CD4-positive, alpha-beta memory T cell (primary cell): ENCODE measurements at places on chromosomes 11 and 22.

DNA sequence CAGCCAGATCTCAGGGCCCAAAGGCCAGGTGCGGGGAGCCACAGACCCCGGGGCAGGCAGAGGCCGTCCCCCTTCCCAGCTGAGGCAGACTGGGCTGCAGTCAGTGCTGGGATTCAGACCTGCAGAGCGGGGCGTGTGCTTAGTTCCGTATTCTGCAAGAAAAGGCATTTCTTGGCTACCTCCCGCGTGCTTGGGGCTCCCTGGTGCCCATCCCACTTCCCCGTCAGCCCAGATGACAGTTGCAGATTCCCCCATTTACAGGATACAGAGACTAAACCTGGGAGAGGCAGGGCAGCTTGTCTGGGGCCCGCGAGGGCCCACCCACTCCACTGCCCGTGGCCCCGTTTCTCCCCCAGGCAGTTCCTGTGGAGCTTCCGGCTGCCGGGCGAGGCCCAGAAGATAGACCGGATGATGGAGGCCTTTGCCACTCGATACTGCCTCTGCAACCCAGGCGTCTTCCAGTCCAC lies 18.3 kb downstream of the CYTH4 start:
- peak; percentile 43 for DNase-seq

- no peak for DNase-seq
Measured at GRCh38 chr11:85717429-85717828, 31.4 kb upstream of the CCDC89 start.

- DNase-seq, result no peak
Measured at GRCh38 chr11:65003282-65003681, 6.5 kb upstream of the BATF2 start.

- DNase-seq, result no peak
Measured at GRCh38 chr22:27581236-27581635, 220.3 kb downstream of the MN1 start.

GRCh38 chr11:100294748-100295147 lies 392.3 kb upstream of the ARHGAP42 start:
- no peak for DNase-seq

DNA sequence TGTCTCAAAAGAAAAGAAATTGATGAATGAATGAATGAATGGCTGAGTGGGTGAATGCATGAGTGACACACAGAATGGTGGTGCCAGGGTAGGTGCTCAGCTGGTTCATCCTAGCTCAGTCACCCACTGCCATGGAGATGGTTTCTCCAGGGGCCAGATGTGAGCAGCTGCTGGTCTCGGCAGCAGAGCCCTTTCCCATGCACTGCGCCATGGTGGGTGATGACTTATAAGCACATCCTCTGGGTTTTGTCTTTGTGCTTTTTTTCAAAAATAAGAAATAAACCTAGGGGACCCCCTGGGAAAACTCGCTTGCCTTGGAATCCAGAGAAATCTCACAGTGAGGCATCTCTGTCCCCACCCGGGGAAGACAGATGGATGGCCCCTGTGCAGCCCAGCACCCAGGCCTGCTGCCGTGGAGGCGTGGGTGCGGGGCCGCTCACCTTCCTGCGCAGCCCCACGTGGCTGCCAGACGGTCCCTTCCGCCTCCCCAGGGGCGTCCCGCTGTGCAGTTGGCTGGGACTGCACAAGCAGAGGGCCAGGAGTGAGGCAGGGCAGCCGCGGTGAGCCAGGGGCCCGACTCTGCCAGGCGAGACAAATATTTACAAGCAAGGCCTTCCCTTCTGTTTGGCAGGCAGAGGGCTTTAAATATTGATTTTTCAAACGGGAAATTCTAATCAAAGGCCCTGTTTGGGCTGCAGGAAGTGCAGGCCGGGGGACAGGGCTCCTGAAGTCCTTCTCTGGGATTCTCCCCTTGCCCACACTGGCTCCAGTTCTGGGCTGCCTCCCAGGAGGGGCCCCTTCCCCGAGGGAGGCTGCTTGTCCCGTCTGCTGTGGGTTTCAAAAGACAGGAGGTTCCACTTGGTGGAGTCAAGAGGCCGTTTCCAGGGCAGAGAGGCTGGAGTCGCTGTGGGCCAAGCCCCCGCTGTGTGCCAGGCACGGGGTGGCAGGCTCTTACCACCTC lies 24.3 kb downstream of the MPPED1 start:
- DNase-seq, result no peak

DNA sequence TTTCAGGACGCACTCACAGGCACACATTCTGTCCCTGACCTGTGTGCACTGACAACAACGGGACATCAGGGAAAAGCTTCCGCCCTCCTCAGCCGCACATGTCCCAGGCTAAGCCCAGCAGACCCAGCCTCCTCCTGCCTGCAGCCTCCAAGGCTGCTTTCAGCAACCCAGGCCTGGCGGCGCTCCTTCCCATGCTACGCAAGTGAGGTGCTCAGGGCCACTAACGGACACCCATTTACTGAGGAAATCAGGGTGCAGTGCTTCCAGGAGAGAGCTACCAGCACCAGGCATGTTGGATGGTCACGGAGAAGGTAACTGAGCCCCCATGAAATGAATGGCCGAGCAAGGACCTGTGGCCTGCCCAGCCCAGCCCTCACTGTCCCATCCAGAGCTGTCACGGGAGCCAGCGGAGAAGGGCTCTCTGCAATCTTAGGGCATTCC lies 6.9 kb downstream of the MOB2 start:
- DNase-seq, result no peak

GRCh38 chr11:78796956-78797355 lies 222.3 kb upstream of the NARS2 start:
- DNase-seq, result no peak

GRCh38 chr11:75241036-75241905 lies 697 bp downstream of the TPBGL start:
- peak; percentile 86 for DNase-seq

DNA sequence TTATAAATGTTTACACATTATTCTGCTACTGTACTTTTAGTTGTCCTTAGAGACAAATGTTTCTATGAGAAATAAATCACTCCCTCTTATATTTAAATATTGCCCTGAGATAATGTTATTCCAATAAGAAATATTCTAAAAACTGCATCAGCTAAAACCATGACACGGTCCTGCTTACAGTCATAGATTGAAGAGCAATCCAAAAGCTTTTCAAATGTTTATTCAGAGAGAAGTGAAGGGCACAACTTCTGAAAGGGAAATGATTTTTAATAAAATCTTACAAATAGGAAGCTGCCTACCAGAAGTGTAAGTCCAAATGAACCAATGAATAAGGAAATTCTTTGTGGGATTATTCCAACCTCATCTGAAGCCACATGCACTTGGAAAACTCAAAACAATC lies 49.2 kb downstream of the STK33 start:
- DNase-seq, result no peak

DNA sequence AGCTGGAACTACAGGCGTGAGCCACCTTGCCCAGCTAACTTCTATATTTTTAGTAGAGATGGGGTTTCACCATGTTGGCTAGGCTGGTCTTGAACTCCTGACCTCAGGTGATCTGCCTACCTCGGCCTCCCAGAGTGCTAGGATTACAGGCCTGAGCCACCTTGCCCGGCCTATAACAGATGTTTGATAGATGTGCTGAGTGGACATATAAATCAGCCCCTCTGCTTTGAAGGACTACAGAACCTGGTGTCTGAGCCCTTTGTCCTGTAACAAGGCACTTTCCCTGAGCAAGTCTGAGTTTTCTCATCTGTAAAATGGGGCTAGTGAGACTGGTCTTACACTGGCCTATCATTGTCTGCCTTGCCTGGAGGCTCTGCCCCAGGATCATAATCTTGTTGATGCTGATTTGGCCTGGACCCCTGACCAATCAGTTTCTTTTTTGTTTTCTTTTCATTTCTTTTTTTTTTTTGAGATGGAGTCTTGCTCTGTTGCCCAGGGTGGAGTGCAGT lies 7.0 kb downstream of the RIN1 start:
- no peak for DNase-seq

- DNase-seq, result no peak
Measured at GRCh38 chr11:125390946-125391345, 105.1 kb downstream of the FEZ1 start.

- DNase-seq, result no peak
Measured at GRCh38 chr11:61973476-61974162, 6.2 kb upstream of the FTH1 start.

- no peak for DNase-seq
Measured at GRCh38 chr22:49880281-49880680, 26.6 kb downstream of the ZBED4 start.

DNA sequence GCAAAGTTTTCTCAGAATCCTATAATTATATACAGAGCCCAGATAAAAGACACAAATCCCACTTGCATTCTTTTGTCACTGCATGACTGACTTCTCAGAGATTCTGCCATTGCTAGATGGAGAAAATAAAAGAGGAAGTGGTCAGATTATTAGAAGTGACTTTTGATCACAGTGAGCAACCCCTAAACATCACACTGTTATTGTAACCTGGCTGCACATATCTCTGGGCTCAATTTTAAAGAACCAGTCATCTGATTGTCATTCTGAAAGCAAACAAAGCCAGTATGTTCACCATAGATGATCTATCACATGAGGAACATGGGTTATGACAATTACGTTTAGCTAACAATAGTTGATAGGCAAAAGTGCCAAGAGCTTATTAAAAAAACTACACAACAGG lies 47.8 kb downstream of the COPB1 start:
- no peak for DNase-seq

GRCh38 chr11:65958291-65958690 lies 3.2 kb upstream of the SART1 start:
- DNase-seq, result no peak

GRCh38 chr11:67045314-67045713 lies 11.3 kb upstream of the RHOD start:
- no peak for DNase-seq

DNA sequence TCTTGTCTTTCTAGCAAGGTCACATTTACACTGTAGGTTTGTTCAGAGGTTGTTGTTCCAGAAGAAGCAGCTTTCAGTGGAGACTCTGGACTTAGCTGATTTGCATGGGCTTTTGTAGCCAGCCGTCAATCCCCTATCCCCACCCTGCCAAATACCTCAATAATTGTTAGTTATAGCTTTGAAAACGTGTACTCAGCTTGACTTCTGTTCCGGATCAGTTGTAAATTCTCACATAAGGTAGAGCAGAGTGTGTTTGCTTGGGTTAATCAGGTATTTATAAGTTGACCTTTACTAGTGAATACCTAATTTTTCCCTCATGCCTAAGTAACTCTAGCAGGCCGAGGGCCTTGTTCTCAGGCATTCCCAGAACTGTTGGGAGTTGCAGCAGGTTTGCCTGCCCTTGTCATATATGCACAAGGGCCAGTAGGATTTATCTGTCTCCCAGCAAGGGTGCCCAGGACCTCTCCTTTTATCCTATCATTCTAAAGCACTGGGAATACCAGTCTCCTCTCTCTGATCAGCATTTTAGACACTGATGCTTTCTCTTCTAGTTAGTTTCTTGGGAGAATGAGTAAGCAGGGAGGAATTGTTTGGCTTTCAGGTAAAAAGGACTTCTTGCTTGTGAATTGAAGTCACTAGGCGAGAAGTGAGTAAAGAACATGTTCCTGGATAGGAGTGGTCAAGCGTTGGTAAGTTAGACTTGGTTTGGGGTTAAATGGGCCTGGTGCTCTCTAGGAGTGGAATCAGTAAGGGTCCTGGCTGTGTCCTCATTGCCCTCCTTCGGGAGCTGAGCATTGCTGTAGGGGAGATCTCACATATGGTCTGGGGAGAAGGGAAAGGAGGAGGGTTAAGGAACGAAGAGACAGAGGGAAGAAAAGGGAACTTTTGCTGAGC lies 22.1 kb downstream of the STIM1 start:
- DNase-seq, result no peak

DNA sequence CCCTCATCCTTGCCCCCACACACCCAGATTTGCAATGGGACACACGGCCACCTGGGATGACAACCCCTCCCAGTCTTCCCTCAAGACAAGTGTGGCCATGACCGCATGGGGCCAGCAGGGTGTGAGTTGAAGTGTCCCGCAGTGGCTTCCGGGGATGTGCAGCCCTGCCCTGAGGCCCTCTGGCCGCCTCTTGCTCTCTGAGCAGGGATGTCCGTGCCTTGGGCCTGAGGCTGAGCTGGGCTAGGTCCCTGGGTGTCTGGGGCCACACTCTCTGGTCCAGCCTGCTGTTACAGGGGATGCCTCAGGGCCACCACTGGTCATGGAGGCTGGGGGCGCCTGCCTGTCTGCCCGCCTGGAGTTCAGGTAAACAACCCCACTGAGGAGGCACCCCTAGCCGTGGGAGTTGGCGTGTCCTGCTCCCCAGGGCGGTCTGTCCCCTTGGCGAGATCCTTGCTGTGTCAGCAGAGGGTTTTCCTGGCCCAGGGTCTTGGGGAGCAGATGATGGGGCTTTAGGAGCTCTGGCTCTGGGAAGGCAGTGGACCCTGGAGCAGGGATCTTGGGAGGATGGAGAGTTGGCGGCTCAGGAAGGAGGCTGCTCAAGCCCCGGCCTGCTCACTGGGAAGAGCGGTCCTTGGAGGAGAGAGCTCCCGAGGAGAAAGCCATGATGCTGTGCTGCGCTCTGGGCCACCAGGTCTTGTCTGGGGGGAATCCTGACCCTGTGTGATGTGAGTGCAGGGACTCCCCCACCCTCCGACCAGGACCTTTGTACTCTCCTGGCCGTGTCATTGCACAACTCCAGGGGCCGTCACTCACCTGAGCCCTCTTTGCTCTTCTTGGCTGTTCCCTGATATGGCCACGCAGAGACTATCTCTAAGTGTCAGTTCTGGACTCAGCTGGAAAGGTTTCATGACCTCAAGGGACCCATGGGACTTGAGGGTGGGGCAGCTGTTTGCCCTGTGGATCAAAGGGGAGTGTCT lies 67.9 kb downstream of the KCNQ1 start:
- DNase-seq, result no peak

DNA sequence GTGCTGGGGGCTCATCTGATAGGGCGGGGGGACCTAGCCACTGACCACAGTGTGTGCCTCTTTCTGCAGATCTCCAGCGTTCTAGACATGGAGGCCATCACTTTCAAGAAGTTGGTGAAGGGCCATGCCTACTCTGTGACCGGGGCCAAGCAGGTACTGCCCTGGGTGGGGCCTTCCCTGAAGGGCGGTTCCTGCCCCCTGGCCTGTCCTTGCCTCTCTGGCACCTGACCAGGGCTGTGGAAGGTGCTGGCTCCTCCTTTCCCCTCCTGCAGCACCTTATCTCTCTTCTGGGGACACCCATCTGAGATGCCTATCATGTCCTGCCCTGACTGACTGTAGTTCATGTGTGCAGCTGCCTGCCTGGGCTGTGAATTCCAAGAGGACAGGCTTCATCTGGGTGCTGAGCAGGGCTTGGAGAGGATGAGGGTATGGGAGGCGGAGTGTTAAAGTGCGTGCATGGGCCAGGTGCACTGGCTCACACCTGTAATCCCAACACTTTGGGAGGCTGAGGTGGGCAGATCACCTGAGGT lies 5.5 kb downstream of the CAPN1 start:
- DNase-seq, result no peak

GRCh38 chr11:73271936-73272679 lies at the start of gene P2RY6:
Gene P2RY6 (plus strand): TSS chr11:73272338. CDS start chr11:73296519, 24,181 bp downstream.
- DNase-seq, result no peak

GRCh38 chr11:65188486-65188885 lies 6.8 kb downstream of the CAPN1 start:
- DNase-seq, result no peak

- no peak for DNase-seq
Measured at GRCh38 chr11:113894421-113894996, 10.1 kb upstream of the HTR3B start.

DNA sequence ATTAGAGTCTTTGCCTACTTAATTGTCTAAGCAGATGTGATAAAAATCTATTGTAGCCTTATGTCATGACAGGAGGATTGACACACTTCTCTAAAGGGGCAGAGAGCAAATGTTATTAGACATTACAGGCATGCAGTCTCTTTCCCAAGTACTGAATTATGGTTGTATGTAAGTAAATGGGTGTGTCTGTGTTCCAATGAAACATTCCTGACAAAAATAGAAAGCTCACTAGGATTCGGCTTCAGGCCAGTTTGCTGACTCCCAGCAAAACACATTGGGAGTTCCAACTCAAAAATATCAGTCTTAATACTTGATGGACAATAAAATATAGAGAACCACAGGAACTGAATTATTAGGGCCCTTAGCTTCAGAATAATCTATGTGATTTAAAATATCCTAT lies 1480.4 kb downstream of the FAM181B start:
- no peak for DNase-seq
